Midbrain (tissue), 1 donor: ENCODE measurements at places on chromosomes 2 and 18.

GRCh38 chr2:236627841-236628240 lies 58.2 kb downstream of the ACKR3 start:
- no peak for DNase-seq

DNA sequence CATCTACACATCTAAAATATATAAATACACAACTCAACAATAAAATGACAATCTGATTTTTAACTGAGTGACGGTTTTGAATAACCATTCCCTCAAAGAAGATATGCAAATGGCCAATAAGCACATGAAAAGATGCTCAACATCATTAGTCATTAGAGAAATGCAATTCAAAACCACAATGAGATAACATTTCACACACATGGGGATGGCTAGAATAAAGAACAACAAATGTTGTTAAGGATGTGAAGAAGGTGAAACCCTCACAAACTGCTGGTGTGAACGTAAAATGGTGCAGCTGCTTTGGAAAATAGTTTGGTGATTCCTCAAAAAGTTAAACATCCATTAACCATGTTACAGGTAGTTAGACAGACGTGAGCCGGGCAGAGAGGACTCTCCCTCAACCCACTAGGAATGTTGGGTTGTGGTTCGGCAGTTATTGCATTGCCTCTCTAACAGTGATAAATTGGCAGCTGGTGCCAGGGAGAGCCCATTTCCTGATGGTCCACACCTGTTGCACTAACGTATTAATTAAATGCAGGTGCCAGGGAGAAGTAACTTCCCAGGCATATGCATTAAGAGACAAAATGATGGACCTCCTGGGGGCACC lies 22.3 kb upstream of the DUSP2 start:
- DNase-seq = no peak

DNA sequence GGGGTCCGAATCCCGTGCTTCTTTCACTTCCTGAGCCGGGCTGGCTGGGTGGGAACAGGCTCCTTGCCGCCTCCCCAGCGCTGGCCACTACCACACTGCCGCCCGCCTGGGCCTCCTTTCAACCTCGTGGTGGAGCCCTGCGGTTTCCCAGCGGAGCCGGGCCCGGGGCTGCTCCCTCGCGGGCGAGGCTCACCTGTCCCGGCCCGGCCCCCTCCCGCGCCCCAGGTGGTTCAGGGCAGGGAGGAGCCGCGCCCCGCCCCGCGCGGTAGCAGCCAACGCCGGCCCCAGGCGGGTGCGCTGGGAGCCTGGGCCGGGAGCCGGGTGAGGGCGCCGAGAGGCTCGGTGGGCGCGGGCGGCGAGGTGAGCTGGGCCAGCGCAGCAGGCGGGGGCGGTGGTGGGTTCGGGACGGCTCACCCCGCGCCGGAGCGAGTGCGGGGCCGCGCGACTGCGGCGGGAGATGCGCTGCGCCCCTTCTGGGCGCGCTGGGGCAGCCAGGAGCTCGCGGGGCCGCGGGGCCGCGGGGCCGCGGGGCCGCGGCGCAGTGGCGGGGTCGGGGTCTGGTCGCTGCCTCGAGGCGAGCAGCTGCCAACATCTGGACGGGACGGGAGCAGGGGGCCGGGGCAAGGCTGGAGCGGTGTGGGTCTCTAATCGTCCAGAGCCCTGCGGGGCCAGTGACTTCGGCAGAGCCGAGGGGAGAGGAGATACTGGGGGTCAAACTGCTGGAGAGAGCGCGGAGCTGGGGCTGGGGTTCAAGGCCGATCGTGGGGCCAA lies at the start of gene LYPD6B:
TSS of gene LYPD6B (plus strand) at position 258 of the 771 bp plus-strand sequence. CDS start 92,250 bp downstream, outside the sequence.
- no peak for DNase-seq

GRCh38 chr18:39591649-39592048 lies 2026.1 kb upstream of the CELF4 start:
- DNase-seq = no peak

GRCh38 chr2:118250463-118250862 lies 162.2 kb downstream of the INSIG2 start:
- no peak for DNase-seq

GRCh38 chr2:56806924-56807323 lies 623.1 kb downstream of the CCDC85A start:
- no peak for DNase-seq

DNA sequence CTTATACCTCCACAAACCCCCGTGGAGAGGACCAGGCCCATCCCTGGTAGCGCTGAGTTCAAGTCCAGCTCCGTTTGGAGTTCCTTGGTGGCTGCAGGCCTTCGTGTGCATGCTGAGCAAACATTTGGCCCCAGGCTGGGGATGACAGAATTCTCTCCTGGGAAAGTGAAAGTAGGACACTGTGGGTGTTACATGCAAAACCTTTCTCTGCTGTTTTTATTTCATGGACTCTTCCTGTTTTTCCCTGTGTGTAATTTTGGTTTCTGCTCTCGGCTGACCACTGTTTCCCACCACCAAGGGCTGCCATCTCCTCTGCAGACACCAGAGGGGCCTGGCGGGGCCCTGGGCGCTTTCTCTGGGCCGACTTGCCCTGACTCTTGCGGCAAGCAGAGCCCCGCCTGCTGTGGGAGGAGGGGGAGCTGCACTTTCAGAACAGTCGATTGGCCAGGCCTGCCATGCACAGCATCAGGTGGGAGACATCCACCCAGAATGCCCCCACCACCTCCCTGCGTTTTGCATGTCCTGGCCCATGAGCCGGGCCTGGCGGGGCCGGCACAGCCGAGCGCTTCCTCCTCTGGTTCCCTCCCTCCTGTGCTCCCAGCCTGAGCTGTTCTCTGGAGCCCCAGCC lies 102.4 kb downstream of the CABLES1 start:
- DNase-seq = peak; percentile 37

GRCh38 chr2:230866756-230867523 lies 2.2 kb downstream of the ITM2C start:
- peak; percentile 75 for DNase-seq

- DNase-seq = no peak
Measured at GRCh38 chr2:110827511-110827910, 95.1 kb downstream of the ACOXL start.

- no peak for DNase-seq
Measured at GRCh38 chr2:74975016-74975415, 16.6 kb downstream of the POLE4 start.

GRCh38 chr2:38700113-38700785 lies 34.3 kb downstream of the GALM start:
- DNase-seq = no peak

GRCh38 chr2:159035790-159036411 lies 67.5 kb downstream of the TANC1 start:
- DNase-seq = peak; percentile 19

DNA sequence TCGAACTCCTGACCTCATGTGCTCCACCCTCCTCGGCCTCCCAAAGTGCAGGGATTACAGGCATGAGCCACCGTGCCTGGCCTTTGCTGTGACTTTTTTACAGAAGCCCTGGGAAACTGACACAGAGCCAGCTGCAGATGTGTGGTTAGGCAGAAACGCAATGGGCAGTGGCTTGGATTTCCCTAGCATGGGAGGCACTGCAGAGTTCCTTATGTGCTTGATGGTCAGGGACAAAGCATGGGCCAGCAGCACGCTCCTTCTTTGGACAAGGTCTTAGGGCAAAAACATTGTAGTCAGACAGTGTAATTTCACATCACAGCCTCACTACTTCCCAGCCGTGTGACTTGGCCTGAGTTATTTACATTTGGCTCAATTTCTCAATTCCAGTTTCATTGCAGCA lies 153.9 kb downstream of the RNF144A start:
- DNase-seq = no peak

DNA sequence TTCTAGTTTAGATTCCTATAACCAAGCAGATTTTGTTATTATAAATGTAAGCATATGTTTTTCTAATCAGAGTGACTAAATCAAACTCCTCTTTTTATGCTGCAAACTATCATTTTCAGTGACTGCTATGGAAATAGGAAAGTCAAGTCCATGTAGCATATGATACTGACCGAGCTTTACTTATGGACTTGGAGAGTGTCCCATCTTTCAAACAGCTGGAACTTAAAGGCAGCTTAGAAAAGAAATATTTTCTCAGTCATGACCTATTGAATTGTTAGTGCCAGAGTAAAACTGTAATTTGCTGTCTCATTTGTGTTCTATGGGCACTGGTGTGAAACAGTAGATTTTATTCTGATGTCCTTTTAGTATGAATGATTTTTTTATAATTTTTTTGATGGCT lies 76.7 kb downstream of the PHLPP1 start:
- DNase-seq = no peak

DNA sequence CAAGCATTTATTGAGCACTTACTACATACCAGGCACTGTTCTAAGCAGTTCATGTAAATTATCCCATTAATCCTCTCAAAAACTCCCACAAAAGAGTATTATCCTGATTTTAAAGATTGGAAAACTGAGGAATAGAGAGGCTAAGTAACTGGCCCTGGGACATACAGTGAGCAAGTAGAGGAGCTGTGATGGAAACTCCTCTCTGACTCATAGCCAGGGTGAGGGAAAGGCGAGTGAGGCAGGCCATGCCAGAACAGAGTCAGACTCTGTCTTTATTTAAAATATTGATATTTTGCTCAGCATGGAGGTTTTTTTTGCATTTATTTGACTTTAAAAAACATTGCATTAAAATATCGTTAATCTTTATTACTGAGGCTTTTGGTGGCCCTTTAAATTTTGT lies 208.0 kb downstream of the LOXHD1 start:
- no peak for DNase-seq

DNA sequence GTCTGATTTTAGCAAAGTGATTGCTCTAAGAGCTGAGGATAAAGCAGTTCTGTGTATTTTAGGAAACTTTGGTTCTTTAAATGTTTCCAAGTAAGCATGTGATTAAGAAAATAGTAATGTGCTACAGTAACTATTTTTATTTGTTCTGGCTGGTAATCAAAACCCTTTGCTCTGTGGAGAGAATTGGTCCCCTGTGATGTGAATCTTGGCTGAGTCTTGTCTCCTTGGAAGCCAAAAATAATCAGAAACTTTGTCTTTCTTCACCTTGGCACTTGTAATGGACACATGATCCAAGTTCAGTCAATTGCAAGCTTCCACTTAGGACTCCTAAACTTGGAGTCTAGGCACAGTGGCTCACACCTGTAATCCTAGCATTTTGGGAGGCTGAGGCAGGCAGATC lies 422.7 kb upstream of the CDH20 start:
- DNase-seq = no peak

- DNase-seq = no peak
Measured at GRCh38 chr2:8566774-8567468, 114.9 kb upstream of the ID2 start.

DNA sequence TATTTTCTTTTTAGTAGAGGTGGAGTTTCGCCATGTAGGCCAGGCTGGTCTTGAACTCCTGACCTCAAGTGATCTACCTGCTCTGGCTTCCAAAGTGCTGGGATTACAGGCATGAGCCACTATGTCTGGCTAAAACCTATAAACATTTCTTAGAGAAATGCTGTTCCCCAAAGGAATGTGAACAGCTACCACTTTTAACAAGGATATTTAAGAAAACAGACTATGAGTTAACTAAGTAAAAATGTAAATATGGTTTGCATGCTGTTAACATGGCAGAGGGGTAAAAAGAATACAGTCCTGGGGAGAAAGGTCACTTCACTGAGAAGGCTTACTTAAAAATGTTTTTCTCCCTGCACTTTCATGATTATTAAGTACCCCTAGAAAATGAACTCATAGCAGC lies 57.1 kb downstream of the SLC16A14 start:
- DNase-seq = no peak

DNA sequence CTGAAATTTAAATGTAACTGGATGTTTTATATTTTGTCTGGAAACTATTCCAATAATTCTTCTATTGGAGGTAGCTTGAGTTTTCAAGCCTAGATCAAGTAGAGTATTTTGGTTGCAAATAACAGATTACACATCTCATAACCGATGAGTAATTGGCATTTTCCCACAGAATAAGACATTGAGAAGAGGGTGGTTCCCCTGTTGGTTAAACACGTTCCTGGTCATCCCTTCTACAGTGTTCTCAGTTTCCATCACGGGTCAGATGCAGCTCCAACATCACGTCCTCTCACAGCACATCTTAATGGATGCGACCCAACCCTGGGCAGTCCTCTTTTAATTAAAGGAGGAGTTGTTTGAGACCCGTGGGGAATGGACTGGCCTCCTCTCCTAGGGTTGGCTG lies 149.0 kb upstream of the ZNF516 start:
- DNase-seq = no peak

- no peak for DNase-seq
Measured at GRCh38 chr2:173934895-173935294, 30.3 kb downstream of the SP3 start.

GRCh38 chr2:19033240-19033639 lies 325.2 kb downstream of the OSR1 start:
- no peak for DNase-seq

DNA sequence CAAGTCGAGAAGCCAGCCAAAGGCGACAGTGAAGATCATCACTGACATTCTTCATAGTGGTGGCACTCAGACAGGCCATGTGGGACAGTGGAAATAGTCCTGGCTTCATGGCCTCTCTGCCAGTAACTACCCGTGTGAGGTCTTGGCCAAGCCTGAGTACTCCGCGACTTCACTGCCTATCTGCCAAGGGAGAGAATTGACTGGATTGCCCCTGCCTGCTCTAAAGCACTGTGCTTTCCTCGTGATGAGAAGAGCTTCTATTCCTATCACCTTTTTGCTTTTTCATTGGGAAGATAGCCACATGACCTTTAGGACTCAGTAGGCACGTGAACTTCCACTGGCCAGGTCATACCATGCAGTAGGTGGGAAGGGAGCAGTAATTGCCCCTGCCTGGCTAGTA lies 239.3 kb downstream of the HAUS1 start:
- no peak for DNase-seq

DNA sequence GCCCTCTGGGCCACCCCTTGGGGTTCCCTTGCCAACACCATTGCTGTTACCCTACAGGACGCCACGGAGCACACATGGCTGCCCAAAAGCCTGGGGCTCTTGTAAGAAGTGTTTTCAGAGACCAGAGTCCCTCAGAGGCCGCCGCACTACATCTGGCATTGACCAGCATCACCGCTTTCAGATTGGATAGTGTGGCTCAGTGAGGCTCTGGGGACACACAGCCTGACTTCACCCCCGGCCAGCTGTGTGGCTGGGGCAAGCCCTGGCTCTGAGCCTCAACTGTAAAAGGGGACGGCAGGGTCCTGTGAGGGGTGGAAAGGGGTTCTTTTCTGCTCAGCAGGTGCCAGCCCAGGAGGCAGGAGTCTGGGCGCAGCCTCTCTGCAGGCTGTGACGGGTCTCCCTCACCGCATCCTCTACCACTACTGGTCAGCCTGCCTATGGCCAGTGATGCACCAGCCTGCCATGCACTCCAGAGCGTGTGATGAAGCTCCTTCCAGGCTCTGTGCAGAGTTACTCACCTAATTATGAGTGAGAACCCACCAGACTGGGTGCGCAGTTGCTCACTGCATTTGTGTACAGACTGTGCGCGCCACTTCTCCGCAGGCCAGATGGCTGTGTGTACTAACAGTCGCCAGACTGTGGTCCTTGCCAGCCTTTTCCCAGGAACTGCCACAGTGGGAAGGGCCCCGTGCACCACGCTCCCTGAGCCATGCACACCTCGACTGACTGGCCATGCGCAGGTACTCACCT lies 10.7 kb upstream of the OTOF start:
- DNase-seq = no peak

GRCh38 chr2:111046670-111047069 lies 74.0 kb upstream of the BCL2L11 start:
- no peak for DNase-seq
